ENCODE measurements at places on chromosomes 1 and 21.

GRCh38 chr1:5934058-5934884, 58.0 kb downstream of the NPHP4 start:
- no peak for DNase-seq

DNA sequence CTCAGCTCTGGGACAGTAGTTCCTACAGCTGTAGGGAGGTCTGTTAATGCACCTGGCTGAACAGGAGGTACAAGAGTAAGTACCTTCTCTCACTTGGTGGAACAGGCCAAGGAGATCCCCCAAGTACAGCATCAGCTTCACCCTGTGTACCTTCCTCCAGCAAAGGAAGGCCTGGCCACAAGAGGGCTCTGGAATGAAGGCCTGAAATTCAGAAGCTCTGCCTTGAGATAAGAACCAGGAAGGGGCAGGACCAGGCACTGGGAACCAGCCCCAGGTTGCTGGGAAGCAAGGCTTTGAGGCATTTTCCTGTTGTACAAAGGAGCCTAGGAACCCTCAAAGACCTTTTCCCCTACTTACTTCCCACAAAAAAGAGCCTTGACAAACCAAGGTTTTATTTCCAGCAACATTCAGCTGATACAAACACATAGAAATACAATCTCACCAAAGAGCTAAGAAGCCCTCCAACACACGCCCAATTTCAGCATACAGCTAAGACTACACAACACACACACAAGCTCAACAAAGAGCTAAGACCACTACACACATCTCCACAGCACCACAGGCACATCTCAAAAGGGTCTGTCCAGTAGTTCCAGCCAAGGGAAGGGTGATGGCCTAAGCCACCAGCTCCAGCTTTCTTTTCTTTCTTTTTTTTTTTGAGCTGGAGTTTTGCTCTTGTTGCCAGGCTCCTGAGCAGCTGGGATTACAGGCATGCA, 23.5 kb downstream of the F11R start:
- peak; percentile 32 for DNase-seq

DNA sequence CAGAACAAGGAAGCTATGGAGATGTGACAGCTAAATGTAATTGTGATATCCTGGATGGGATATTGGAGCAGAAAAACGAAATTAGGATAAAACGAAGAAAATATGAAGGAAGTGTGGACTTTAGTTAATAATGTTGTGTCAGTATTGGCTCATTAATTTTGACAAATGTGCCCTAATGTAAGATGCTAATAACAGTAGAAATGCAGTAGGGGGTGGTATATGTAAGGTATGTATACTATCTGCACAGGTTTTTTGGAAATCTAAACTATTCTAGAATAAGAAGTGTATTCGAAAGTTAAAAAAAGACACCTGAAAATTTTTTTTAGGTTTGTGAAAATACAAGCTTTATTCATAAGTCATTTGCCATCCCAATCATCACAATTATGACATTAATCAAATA, 421.4 kb upstream of the B3GALT2 start:
- no peak for DNase-seq

DNA sequence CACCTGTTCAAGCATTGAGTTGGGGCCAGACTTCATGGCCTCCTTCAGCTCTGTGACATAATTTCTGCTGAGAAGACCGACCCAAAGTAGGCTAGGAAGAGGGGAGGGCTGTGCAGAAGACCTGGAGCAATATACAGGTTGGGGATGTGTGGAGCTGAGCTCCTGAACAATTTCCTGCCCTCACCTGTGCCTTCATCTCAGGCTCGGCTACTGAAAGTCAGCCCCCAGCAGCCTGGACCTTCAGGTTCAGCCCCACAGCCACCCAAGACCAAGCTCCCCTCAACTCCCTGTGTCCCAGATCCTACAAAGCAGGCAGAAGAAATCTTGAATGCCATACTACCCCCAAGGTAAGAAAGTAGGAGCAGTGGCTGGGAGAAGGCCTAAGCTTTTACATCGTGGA, 662 bp downstream of the DNALI1 start:
- no peak for DNase-seq
